ENCODE measurements at places on chromosomes 12 and 14.

DNA sequence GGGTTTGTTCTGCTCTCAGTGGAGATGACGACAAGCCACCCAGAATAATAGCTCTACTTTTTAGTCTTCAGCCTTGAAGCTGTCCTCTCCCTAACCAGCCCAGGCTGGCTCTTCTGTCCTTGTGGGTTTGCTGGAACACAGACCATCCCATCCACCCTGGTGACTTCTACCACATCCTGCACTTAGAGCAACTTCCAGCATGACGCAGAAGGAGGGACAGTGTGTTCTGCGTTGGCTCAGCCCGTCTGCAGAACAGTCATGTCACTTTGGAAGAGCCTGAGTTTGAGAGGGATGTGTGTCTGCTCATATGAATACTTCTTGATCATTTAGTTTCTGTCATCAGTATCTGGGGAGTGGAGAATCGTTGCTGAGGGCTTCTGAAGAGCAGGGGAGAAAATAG lies 198.0 kb downstream of the CACNA1C start:
- no peak for DNase-seq

GRCh38 chr12:117901631-117902030 lies 67.2 kb downstream of the KSR2 start:
- DNase-seq = no peak

- no peak for DNase-seq
Measured at GRCh38 chr14:67428501-67429031, 16.6 kb upstream of the PLEK2 start.

GRCh38 chr12:119940897-119941296 lies 48.1 kb upstream of the BICDL1 start:
- peak; percentile 31 for DNase-seq

DNA sequence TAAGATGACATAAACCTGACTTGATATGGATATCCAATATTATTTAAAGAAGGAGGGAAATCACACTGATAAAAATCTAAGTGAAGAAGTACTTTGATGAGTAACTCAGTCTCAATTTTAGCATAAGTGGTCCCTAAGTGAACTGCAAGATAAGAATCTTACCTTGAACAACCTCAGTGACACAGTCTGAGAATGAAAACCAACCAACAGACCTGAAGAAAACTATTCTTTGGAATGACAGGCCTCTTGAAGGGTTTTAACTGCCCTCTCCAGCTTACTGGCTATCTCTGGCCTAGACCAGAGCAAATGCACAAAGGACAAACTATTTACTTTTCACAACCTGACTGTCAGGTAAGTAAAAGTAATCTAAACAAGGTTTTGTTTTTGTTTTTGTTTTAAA lies 44.7 kb downstream of the CPM start:
- no peak for DNase-seq

DNA sequence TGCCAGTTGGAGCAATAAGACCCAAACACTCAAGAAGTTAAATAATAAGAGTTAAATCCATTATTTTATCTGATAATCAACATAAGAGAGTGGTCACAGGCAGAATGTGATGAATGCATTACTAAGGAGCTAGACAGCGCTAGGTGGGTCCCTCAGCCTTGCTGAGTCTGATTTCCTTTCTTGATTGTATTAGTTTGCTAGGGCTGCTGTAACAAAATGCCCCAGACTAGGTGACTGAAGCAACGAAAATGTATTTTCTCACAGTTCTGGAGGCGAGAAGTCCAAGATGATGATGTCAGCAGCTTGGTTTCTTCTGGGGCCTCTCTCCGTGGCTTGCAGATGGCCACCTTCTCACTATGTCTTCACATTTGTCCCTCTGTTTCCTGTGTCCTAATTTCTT lies 8.2 kb upstream of the CCDC177 start:
- no peak for DNase-seq

- DNase-seq = no peak
Measured at GRCh38 chr14:98871796-98872195, 400.2 kb downstream of the BCL11B start.

DNA sequence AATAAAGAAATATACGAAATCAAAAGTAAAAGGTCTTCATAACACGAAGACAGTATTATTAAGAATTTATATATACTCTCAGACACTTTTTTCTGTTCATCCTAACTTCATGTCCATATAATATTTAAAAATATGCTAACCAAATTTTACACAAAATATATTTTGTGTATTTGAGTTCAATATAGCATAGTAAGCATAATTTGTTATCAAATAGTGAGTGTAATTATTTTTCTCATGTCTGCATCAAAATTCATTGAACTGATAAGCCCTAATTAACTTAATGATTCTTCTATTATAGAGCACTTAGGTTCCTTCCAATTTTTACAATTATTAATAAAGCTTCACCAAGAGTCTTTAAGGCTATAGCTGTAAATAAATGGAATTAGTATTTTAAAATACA lies 99.7 kb upstream of the SYT1 start:
- no peak for DNase-seq

- DNase-seq = no peak
Measured at GRCh38 chr14:93859957-93860356, 67.2 kb upstream of the FAM181A start.

- no peak for DNase-seq
Measured at GRCh38 chr12:106138357-106138632, 459 bp downstream of the NUAK1 start.

Data from SHP77 treated with DMSO at 0.1 percent for 48 hours (cell line).